NCI-H1092 (cell line): ENCODE measurements at places on chromosomes 4 and X.

- DNase-seq, result no peak
Observed at GRCh38 chr4:7877176-7877575, 62.5 kb downstream of the AFAP1 start.

GRCh38 chrX:120136840-120137239, 21.1 kb upstream of the RHOXF1 start:
- DNase-seq, result no peak

DNA sequence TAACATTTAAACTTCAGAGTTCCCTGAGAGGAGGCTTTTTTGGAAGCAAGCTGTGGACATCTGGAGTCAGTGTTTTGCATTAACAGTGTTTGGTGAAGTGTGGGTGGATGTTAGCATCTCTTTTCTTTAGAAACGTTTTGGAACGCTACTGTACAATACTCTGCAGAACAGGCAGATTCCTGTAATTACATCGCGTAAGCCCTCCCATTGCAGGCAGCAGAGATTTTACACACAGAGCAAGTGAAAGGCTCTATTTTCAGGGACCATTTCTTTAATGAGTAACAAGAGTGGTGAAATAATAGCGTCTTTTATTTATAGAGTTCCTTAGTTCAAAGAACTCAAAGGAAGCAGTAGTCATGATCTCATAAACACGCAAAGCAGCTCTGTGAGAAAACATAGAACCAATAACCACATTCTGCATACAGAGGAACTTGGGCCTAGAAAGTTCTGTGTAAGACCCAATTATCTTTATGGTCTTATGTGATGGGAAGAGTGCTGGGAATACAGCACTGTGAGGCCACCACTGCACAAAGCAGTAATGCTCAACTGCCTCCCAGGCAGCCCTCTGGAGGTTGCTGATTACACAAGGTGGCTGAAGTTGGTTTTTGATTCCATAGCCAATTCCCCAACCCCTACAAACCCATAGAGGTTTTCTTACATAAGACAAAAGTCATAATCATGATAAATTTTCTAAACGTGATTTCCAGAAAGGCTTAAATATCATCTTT, 298.7 kb upstream of the EPHA5 start:
- no peak for DNase-seq

GRCh38 chrX:132594129-132594528, 105.3 kb upstream of the MBNL3 start:
- DNase-seq, result no peak

DNA sequence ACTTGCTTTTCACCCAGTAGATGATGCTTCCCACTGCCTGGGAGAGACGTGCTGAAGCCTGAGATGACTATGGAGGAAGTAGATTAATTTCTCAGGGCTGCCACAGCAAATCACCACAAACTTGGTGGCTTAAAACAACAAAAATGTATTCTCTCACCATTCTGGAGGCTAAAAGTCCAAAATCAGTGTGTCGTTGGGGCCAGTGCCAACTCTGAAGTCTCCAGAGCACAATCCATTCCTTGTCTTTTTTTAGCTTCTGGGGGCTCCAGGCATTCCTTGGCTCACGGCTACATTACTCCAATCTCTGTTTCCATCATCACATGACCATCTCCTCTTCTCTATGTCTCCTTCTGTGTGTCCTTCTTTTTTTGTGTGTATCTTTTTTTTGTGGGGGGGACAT, 105.8 kb upstream of the C1QTNF7 start:
- DNase-seq, result no peak

- DNase-seq, result no peak
Observed at GRCh38 chrX:123797543-123798447, 62.1 kb upstream of the XIAP start.

GRCh38 chr4:8393593-8394038, 46.9 kb downstream of the ACOX3 start:
- no peak for DNase-seq

GRCh38 chr4:25454476-25454875, 77.4 kb downstream of the ANAPC4 start:
- no peak for DNase-seq

- no peak for DNase-seq
Observed at GRCh38 chr4:65046192-65047133, 623.8 kb downstream of the EPHA5 start.

DNA sequence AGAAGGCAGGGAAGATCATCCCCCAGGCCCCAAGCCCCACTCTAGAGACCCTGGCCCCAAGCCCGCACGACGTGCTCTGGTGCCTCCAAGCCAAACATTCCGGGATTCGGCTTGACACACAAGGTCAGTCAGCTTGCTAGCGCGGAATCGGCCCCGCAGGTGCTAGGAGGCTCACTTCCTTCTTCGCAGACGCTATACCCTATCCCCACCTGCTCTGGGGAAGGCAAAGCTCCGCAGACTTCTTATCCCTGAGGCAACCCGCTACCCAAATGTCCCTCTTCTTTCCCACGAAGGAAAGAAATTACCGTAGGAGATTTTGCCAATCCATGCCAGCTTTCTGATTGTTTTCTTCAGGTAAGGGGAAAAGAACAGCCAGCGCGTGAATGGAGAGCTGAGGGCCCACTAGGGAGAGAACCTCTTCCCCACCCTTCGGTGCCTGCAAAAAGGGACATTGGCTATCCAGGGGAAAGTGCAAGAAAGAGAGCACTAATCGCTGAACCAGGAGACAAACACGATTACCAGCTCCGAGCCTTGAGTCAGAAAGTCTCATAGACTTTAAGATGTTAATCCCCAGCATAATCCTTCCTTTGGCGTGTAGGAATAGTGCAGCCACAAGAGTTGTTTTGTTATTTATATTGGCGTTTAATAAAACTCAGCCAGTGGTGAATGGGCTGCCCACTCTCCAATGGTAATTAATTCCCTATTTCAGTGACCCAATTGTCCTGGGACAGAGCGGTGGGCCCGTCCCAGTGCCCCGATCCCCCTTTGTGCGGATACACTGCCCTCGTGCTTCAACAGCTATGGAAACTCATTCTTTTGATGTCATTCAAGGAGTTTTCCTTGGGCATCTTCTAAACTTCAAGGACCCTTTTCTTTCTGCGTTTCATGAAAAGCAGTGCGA, 5.4 kb upstream of the NEUROG2 start:
- DNase-seq, result no peak

GRCh38 chr4:103497692-103498091, 222.1 kb downstream of the TACR3 start:
- DNase-seq, result no peak

DNA sequence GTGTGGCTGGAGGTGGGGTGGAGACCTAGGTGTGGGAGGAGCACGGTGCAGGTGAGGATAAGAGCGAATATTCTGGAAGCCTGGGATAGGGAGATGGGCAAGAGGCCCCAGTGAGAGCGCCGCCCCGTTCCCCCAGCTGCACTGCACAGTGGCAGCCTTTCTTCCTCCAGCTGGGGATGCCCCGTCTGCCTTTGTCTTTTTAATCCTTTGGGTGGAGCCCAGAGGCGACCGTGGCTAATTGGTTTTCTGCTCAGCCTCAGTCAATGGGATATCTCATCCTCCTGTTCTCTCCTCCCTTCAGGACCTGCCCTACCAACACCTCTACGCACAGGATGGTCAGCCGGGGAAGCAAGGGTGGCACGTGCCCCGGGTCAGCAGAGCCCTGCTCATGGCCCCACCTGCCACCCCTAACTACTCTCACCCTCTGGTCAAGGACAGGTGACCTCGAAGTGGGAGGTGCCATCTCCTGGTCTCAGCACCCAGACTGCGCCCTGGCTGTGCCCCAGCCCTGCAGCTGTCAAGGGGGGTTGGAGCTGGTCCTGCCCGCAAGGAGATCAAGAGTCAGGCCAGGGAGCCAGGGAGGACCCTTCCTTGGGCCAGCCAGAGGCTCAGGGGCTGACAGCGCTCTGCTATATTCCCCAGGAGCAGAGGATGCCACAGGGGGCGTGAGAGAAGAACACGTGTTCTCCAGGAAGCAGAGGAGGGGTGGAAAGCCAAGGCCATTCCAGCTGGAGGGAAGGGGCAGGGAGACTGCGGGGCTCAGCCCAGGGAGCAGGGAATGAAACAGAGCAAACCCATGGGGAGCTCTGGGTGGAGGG, 64.0 kb downstream of the ADRA2C start:
- no peak for DNase-seq

DNA sequence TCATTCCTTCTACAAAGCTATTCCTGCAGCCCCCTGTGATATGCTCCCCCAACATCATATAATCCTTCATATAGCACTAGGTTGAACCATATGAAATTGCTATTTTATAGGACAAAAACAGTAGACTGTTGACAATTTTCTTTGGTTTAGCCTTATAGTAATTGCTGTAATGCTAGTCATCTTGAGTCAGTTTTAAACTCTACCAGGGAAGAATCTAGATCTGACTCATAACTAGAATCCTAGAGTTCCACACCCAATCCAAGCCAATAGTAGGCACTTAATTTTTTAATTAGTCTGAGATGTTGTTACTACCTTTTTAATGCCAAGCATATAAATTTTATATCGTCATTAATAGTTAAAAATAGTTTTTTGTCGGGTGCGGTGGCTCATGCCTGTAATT, 136.8 kb downstream of the CHRNA9 start:
- no peak for DNase-seq

- no peak for DNase-seq
Observed at GRCh38 chr4:53801373-53801772, 210.1 kb upstream of the LNX1 start.

DNA sequence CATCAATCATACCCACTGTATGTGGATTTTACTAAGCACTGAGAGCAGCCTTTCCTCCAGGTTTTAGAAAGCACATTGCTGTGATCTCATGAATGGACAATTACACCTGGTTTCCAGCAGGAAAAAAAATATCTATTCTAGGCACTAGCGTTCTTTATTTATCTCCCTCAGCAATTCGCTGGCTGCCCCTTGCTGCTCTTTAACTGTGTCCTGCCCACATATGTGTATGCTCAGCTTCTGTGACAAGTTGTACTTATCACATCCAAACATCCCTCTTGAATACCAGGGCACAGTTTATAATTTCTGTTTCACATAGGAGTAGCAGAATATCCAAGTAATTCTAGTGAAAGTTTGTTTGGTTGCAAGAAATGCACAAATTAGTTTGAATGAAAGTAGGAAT, 146.8 kb downstream of the USP46 start:
- DNase-seq, result no peak

GRCh38 chr4:14767142-14767541, 235.1 kb upstream of the CPEB2 start:
- no peak for DNase-seq

DNA sequence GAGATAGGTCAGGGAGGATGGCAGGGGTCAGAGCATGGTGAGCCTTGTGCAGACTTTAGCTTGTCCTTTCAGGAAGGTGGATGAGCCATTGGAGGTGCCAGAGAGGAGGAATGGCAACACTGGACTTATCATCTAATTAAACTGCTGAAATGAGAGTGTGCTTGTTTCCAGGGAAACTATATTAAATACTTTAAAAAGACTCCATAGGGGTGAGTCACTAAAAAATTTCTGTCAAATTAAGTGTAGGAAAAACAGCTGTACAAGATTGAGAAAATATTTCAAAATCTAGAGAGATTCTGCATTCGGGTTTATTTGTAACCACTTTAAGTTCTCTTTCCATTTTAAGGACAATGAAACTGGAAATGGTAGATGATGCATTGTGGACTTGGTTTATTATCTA, 11.4 kb downstream of the FRAS1 start:
- no peak for DNase-seq

GRCh38 chr4:110622841-110623717, at the start of gene PITX2:
Gene PITX2, minus strand, starts transcription at chr4:110623077. Its CDS starts 617 bp downstream, at chr4:110622460.
- DNase-seq, result no peak

- DNase-seq, result no peak
Observed at GRCh38 chr4:114373508-114373907, 225.1 kb upstream of the UGT8 start.

DNA sequence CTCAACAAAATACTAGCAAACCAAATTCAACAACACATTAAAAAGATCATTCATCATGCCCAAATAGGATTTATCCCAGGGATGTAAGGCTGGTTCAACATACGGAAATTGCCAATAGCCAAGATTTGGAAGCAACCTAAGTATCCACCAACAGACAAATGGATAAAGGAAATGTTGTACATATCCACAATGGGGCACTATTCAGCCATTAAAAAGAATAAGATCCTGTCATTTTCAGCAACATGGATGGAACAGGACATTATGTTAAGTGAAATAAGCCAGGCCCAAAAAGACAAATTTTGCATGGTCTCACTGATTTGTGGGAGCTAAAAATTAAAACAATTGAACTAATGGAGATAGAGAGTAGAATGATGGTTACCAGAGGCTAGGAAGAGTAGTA, 82.0 kb upstream of the FAM241A start:
- no peak for DNase-seq

DNA sequence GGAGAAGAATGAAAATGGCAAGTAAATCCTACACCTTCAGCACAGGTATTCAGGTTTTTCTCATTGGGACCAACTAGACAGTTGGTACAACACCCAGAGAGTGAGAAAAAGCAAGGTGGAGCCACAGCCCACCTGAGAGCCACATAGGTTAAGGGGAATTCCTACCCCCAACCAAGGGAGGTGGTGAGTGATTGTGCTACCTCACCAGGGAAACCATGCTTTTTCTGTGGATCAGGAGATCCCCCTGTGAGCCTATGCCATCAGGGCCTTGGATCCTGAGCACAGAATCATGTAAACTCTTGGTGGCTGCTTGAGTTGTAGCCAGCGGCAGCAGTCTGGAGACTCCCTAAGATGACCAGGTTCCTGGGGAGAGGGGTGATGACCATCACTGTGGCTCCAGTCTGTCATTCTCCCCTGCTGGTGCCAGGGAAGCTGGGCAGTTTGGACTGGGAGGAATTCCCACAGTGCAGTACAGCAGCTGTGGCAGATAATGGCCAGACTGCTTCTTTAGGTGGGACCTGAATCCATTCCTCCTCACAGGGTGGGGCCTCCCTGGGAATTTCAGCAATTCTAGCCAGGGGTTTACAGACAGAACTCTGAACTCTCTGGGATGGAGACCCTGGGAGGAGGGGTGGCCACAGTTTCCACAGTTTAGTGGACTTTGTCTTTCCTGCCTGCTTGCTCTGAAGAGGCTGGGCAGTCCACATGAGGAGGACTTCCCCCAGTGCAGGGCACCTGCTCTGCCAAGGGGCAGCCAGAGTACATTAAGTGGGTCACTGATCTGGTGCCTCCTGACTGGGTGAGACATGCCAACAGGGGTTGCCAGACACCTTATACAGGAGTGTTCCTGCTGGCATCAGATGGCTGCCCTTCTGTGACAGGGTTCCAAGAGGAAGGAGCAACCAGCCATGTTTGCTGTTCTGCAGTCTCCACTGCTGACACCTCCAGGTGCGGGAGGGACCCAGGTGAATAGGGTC, 43.2 kb downstream of the PARM1 start:
- no peak for DNase-seq

- DNase-seq, result no peak
Observed at GRCh38 chrX:12886545-12886944, 19.7 kb downstream of the TLR7 start.

DNA sequence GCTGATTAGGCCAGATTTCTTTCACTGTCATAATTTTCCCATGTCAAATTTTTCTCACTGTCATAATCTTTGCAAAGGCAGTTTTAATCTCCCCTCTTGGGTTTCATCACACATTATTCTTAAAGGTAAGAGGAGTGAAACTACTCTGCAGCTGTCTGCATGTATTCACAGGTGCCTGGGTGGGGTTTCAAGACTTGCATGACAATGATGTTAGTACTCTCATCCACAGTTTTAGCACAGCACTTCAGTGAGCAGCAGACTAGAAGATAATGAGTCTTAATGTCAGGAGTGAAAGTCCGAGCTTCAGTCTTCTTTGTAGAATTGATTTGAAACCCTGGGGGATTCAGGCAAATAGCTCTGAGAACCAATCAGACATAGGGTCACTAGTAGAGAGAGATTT, 182.5 kb upstream of the GALNT7 start:
- no peak for DNase-seq
